ENCODE measurements at places on chromosomes 1 and 21. TPM values are rescaled to one million over a fixed set of nuclear protein-coding genes. Genes with fewer than 3 reads are reported as not detected.

ANKRD65 gene
- total RNA-seq = 13.9 TPM

BCAR3 gene
- 15.3 TPM for total RNA-seq

RAB3B gene
- 0.18 TPM for total RNA-seq

LRRC40 gene
- total RNA-seq = 15.7 TPM

HPDL gene
- total RNA-seq = 2.6 TPM

UBL4B gene
- not detected for total RNA-seq

MFAP2 gene
- 89.3 TPM for total RNA-seq

ZNF687 gene
- total RNA-seq = 8.5 TPM

GBP6 gene
- 0.04 TPM for total RNA-seq

- peak; percentile 83 for DNase-seq
Measured at GRCh38 chr1:176691251-176692228, 228.6 kb downstream of the PAPPA2 start.

GRCh38 chr1:59556398-59556797, 258.4 kb upstream of the HOOK1 start:
- DNase-seq = no peak

- no peak for DNase-seq
Measured at GRCh38 chr1:79711001-79711431, 704.5 kb upstream of the ADGRL4 start.

- DNase-seq = no peak
Measured at GRCh38 chr1:198598796-198599321, 40.0 kb upstream of the PTPRC start.

- no peak for DNase-seq
Measured at GRCh38 chr1:10170239-10170574, 40.2 kb upstream of the KIF1B start.

DNA sequence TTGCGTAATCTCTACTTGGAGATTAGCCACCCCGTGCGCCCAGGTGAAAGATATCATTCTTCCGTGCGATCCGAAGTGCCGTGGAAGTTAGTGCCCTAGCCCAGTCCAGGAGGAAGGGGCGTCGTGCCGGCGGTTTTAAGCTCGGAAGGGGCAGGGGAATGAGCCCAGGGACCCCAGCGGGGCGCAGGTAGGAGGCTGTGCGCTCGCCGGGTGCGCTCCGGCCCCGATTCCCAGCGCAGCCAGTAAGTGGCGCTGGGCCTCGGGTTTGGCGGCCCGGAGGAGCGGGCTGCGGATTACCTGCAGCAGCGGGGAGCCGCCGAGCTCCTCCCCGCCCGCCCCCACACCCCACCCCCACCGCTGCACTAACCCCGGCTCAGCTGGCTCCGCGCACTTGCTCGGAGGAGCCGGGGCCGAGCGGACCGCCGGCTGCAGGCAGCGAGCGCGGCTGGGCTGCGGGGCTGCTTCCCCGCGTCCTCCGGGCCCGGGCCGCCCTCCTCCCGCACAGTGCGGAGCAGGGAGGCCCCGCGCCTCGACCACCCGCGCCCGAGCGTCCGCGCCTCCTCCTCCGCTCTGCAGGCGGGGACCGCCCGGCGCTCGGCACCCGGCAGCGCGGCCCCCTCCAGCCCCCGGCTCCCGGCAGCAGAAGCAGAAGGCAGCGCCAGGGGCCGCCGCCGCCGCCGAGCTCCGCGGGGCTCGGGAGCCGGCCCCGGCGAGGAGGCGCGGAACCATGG, at the start of gene RYR2:
Gene RYR2 (plus strand): TSS at position 390 of the 731 bp plus-strand sequence. CDS start 338 bp downstream, at position 728.
- DNase-seq = peak; percentile 51

GRCh38 chr1:57843760-57844159, 419.9 kb upstream of the DAB1 start:
- no peak for DNase-seq

- no peak for DNase-seq
Measured at GRCh38 chr1:229792012-229792975, 166.2 kb downstream of the URB2 start.

DNA sequence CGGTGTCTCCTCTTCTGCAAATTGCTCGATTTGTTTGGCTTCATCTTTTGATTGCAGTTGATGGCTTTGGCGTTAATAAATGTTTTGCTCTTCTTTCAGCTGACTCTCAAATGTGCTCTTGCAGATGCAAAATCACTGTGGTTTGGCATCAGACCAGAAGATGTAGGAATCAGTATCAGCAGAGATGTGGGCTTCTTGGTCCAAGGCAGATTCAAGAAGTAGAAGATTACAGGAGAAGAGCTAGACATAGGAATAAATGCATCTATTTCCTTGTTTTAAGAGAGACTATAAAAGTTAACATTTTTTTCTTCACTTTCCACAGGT, 59.8 kb upstream of the BACH1 start:
- peak; percentile 67 for DNase-seq

DNA sequence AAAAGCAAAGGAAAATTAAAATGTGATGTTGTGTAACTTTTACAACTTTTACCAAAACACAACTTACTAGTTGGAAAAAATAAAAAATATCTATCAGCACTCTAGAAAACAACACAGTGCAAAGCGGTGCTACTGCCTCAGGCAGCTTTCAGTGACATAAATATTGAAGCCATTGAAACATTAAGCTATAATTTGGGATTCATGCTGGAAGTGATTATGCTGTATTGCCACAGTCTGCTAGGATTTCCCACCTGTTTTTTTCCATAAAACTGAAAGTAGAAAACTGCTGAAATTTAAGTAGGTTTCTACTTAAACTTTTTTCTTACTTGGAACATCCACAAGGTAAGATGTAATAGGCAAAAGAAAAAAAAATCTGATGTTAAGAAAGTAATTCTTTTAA, 674.4 kb downstream of the KCNT2 start:
- DNase-seq = peak; percentile 78

DNA sequence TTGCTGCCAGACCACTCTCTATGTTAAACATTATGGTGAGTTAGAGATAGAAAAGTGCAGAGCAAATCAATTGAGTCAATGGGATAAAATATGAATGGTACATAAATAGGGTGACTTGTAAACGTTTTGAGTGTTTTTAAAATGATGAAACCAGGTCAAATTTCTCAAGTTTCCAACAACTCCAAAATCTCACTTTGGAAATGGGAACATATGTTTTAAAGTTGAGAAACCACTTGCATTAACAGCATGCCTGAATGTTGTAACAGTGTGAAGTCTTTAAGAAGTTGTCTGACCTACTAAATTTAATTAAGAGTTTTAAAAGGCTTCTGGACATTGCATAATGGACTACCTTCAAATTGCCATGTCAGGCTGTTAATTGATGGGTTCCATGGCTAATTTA, 33.6 kb upstream of the RAVER2 start:
- DNase-seq = no peak

DNA sequence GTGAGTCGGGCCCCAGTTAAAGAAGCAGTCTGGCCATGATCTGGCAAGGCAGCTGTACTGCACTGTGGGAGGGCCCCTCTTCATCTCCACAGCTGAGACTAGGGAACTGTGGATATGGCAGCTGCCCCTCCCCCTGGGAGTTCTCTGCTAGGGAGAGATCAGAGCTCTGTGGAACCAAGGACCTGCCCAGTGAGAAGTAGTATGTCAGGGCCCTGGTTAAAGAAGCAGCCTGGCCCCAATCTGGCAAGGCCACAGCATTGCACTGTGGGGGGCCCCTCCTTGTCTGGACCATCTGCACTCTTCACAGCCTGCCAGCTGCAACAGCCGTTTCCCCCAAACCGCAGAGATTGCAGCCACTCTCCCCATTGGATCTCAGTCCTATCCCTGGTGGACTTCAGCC, 208.5 kb downstream of the DNAH14 start:
- DNase-seq = peak; percentile 14

DNA sequence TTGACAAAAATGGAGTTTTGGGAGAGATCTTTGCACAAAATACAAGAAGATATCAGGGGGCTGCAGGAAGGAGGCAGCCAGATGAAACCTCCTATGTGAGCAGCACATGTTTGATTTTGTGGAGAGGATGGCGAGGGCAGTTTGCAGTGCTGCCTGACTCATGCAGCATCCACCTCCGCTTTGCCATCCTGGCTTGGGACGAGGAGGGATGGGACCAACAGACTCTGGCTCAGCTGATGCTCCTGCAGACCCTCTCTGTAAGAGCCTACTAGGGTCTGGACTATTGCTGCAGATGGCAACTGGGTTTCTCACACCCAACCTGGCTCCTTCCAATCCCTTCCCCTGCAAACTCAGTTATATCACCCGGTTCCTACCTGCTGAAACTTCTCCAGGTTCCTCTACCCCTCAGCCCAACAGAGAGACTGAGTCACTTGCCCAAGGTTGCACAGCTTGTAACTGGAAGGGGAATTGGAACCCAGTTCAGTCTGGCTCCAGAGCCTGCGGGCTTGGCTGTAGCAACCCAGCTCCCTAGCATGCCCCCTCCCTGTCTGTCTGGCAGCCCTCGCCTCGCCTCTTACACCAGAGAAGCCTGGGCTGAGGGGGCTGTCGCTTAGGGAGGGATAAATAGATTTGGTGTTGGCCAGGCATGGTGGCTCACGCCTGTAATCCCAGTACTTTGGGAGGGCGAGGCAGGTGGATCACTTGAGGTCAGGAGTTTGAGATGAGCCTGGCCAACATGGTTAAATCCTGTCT, 205.8 kb downstream of the PTPRU start:
- DNase-seq = no peak

All from muscle of leg (tissue), 16 donors.